ENCODE measurements at places on chromosomes 1 and 21.

DNA sequence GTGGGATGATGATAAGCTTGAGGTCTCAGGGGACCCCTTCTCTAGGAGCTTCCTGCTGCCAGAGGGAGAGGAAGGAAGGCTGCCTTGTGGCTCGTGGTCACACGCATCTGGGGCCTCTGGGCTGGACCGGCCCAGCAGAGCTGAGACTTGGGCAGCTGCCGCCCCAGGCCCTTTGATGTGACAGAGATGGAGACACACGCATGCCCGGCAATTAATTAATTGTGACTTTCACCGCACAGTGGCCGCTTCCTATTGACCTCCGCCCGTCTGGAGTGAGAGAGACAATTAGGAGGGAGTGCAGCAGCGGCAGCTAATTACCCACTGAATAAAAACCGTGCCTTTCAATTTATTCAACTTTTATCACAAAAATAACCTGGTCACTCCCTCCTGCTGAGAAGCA lies 16.6 kb upstream of the C1QA start:
- DNase-seq: no peak

DNA sequence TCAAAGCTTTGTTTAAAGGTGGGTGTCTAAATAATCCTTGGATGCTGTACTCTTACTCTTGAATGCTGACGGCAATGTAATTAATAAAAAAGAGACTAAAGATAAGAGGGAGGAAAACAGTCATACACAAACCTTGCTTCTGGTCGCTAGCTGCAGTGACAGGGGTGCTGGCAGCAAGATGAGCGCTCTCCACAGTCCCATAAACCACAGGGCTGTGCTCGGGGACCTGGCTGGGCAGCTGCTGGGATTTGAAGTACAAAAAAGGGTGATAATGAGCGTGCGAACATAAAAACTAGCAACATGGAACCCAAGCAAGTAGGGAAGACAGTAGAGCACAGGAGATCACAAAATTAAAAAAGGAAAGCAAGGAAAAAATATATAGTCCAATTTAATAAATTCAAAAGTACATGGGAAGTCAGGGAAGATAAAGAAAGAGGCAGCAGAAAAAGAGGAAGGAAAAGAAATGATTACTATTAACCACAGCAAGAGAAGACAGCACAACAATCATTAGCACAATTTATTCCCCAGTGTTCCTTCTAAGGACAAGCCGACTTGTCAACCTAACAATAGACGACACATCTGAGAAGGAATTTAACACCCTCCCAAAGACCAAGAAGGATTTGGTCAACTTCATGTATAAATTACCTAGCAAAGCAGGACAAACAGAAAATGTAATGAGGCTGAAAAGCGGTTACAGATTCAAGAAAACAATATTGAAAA lies 162.9 kb upstream of the HP1BP3 start:
- DNase-seq: no peak

- DNase-seq: peak; percentile 40
Observed at GRCh38 chr1:200279810-200280411, 129.9 kb downstream of the ZNF281 start.

DNA sequence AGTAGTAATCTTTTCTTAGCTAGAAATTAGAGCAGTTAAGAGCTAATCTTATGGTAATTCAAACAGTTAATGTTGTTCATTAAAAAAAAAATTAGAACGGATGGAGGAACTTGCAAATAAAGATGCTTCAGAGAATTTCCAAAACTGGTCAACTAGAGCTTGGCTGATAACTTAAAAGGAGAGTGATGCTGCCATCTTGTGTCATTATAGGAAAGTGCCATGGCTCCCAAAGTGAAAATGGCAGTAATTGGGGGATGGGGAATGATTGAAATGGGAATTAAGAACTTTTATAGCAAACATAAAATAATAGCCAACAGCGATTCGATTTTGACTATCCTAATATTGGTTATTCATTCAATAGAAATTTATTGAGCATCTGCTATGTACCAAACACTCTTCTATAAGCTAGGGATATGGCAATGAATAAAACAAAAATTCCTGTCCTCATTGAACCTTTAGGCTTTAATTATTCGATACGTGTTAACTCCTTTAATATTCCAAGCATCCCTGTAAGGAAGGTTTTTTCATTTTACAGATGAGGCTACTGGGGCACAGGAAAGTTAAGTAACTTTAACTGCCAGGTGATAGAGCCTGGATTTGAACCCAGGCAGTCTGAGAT lies 5.7 kb upstream of the PLPP3 start:
- DNase-seq: no peak

DNA sequence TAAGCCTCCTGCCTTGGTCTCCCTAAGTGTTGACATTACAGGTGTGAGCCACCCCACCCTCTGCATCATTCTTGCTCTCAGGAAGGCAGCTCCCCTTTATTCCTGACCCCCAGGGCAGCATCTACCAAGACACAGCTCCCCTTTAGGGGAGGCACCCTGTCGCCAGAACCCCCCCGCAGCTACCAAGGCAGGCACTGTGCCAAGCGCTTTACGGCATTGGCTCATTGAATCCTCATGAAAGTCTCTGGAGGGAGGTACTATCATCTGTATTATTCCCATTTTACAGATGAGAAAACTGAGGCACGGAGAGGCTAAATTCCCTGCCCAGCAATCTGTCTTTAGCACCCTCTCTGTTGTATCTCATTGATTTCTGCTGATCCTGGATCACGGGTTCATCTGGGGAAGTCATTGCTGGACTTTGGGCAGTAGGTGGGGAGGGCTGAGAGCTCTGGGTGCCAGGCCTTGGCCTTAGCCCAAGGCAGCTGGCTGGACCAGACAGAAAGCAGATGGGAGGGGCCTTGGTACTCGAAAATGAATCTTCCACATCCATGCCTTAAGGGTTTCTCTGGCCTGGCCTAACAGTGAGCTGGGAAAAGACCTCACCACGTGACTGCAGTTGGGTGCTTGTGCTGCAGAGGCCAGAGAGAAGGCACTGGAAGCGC lies 5.9 kb downstream of the PLOD1 start:
- DNase-seq: no peak

DNA sequence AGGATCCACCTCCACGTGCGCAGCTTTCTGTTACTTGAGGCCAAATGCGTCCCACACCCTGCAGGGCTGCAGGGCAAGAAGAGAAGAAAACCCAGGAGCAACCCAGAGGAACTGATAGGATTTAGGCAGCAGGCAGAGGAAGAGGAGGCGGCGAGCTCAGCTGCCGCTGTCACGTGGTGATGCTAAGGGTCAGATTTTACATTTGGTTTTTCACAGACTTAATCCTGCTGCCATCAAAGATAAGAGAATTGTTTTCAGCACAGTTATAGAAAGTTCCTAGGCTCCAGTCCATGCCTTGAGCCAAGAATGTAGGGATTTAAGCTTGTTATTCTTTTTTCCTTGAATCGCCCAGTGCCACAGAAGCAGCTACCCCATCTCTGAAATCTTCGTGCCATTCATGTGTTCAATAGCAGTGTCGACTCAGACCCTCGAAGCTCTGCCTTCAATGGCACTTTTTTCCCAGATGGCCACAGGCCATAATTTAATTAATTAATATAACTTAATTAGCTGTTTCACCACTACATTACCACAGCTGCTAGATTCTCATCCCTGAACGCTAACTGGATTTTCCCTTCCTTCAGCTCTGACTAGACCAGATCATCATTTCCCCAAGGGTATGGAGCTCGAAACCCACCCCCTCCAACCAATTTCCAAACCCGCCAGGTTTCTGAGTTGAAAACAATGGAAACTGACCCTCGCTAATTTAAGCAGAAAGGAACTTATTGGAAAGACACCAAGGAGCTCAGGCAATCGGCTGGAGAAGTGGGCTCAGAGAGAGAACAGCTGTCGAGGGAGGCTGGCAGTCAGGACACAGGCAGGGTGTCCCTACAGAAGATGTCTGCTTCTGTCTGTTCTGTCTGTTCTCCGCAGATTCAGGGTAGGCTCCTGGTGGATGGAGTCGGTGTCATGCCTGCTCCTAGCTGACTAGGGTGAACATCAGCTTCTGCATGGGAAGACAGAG lies 36.2 kb downstream of the LDLRAP1 start:
- no peak for DNase-seq

DNA sequence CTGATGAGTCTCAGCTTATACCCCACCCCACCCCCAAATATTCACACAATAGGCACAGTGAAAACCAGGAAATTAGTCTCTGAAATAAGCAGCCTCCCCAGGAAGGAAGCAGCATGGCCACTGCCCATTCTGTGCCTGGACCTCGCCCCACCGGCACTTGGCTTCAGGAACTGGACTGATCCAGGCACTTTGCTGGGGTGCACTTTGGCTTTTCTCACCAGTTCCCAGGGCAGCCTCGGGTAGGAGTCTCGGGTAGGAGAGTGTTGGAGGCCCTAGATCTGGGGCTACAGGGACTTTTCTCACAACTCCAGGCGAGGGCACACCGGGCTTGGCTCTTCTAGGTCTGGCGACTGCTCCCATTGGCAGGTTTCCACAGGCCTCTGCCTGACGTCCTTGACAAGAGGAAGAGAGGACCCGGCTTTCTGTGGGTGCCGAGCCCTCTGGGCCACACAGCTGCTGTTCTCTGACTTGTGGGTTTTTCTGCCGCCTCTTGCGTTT lies 18.7 kb downstream of the ADARB1 start:
- DNase-seq: no peak

DNA sequence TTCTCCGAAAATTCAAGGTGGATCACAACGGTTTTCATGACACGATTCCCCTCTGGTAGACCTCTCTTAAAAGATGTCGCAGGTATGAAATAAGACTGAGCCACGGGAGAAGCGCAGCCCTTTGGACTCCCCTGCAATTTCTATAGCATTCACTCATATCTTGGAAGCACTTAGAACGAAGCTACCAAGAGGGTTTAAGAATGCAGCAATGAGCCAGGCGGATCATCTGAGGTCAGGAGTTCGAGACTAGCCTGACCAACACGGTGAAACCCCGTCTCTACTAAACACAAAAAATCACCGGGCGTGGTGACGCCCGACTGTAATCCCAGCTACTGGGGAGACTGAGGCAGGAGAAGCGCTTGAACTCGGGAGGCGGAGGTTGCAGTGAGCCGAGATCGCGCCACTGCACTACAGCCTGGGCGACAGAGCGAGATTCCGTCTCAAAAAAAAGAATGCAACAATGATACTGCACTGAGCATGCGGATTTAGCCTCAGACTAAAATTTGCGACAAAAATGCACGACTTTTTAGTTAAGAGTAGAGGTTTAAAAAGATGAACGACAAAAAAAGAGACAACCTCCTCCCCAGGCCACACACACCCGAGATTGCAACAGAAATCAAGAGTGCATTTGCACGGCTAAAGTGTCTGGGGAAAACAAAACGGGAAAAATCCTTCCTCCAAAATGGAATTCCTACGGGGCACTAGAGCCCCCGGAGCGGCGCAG lies 743 bp downstream of the TOMM20 start:
- DNase-seq: no peak

DNA sequence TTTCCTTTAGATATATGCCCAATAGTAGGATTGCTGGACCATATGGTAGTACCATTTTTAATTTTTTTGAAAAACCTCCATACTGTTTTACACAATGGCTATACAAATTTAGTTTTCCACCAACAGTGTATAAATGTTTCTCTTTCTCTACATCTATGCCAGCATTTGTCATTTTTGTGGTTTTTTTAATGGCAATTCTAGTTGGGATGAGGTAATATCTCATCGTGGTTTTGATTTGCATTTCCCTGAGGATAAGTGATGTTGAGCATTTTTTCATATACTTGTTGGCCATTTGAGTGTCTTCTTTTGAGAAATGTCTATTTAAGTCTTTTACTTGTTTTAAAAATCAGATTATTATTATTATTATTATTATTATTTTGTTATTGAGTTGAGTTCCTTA lies 35.5 kb downstream of the PLA2G4A start:
- DNase-seq: no peak

DNA sequence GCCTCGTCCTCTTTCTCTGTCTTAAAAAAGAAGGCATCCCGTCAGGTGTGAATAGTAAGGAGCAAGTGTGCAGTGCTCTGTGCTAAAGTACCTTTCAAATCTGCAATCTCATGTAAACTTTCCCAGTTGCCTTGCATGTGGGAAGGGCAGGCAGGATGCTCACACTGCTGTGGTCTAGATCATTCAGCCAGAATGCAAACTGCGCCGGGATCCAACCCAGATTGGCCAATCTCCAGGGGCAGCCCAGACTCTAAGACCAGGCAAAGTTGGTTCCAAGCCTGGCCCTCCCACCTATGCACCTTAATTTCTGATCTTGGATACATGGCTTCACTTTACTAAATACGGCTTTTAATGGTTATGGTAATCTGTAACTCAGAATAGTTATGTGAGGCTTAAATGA lies 3.2 kb upstream of the MAP1LC3C start:
- no peak for DNase-seq

GRCh38 chr21:40386294-40386911 lies 460.6 kb downstream of the DSCAM start:
- peak; percentile 39 for DNase-seq

DNA sequence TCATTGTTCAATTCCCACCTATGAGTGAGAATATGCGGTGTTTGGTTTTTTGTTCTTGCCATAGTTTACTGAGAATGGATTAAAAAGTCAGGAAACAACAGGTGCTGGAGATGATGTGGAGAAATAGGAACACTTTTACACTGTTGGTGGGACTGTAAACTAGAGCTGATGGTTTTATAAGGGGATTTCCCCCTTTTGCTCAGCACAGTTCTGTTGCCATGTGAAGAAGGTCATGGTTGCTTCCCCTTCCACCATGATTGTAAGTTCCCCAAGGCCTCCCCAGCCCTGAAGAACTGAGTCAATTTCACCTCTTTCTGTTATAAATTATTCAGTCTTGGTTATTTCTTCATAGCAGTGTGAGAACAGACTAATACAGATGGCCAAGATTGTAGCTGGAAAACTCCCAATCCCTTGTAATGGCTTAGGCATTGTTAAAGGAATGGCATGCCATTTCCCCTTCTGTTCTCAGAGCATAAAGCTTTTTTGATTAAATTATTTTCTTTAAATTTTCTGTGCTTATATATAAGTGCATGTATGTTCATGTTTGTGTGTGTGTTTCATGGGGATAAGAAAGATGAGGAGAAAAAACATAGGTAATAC lies 144.8 kb downstream of the BACH1 start:
- DNase-seq: no peak

- no peak for DNase-seq
Observed at GRCh38 chr1:62265956-62266935, 53.0 kb downstream of the KANK4 start.

GRCh38 chr1:210250998-210251679 lies 18.5 kb downstream of the SERTAD4 start:
- no peak for DNase-seq

- no peak for DNase-seq
Observed at GRCh38 chr1:110485725-110486124, 33.2 kb downstream of the KCNA10 start.

- no peak for DNase-seq
Observed at GRCh38 chr1:15384301-15384901, 25.3 kb upstream of the EFHD2 start.

DNA sequence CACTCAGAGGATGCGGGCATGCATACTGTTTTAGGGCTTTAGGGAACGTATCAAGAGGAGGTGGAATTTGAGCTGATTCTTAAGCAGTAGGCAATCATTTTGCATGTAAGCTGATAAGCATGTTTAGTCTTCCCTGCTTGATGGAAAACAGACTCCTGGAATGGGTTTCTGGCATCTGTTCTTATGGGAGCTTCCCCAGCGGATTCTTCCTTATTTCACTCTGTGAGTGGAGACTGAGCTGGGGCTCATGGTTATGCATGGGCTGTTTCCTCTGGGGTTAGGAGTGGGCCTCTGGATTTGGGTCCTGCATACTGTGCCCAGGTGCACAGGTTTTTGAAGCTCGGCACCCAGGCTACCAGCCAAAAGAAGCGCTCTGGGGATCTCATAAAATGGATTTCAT lies 93.4 kb downstream of the DIRAS3 start:
- DNase-seq: no peak

All from activated CD8-positive, alpha-beta T cell treated with anti-CD3 and anti-CD28 coated beads, Interleukin-2, amount 10 ng/mL, durations not matched to agents 7 days and 5 days (primary cell).